CD4-positive, alpha-beta memory T cell (primary cell): ENCODE measurements at places on chromosomes 5 and 9.

GRCh38 chr5:137741718-137742117 lies 5.8 kb upstream of the KLHL3 start:
- no peak for DNase-seq

- no peak for DNase-seq
Observed at GRCh38 chr9:109166171-109166770, 778 bp downstream of the FRRS1L start.

DNA sequence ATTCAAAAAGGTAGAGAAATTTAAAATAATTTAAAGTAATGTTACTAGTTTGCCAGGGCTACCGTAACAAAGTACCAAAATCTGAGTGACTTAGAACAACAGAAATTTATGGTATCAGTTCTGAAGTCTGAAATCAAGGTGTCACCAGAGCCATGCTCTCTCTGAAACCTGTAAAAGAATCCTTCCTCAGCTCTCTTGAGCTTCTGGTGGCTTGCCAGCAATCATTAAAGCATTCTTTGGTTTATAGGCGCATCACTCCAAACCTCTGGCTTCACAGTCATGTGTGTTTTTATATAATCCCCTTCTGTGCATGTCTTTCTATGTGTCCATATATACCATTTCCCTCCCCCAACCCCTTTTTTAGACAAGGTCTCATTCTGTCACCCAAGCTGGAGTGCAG lies 220.3 kb downstream of the COX7C start:
- DNase-seq, result no peak

DNA sequence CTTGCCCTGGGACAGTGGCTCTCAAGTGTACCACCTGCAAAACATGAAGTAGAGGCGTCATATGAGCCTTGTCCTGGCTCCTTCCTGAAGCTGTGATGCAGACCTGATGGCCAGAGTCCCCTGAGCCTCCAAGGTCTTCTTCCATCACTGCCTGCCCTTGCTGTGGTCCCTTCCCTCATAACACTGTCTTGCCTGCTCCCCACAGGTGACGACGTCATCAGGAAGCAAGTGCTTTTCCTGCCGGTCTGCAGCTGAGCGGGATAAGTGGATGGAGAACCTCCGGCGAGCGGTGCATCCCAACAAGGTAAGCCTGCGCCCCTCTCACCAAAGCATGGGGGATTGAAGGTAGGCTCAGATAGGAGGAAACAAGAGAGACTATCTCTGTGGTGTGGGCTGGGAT lies 107.3 kb downstream of the DAB2IP start:
- DNase-seq, result no peak

DNA sequence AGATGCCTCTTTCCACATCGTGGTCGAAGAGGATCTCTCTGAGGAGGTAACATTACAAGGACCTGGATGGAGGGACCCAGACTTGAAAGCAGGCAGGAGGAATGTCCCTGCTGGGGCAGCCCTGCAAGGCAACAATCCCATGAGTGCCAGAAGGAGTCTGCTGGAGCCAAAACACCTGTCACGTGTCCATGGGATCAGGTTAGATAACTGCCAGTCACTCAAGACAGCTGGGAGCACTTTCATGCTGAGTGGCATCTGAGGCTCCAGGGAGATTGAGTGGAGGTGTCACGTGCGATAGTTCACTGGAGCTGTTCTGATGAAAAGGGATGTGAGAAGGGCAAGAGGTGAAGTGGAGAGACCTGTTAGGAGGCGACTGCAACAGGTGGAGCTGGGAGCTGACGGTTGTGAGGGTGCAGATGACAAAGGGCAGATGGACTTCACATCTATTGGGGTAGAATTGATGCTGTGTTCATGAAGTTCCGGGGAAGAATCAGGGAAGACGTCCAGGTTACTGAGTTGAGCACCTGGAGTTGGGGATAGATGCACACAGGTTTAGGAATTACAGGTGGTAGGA lies 68.4 kb downstream of the ICE1 start:
- DNase-seq, result no peak
